ENCODE measurements at places on chromosomes 16 and 17. TPM values are rescaled to one million over a fixed set of nuclear protein-coding genes. Genes with fewer than 3 reads are reported as not detected.

Gene ZBTB4
- 16.2 TPM for total RNA-seq

Gene SLFN13
- total RNA-seq, result 20.8 TPM

GRCh38 chr16:20878682-20879147 is 21.4 kb downstream of the DCUN1D3 start:
- no peak overlapping the region for H3K4me3 ChIP-seq
- peaks cover 40% of the 10 kb centered on the region for H3K4me1 ChIP-seq
- peak overlapping the region; percentile 42 for H3K27ac ChIP-seq
- no peaks in the 10 kb centered on the region for H3K27me3 ChIP-seq
- peaks cover 4% of the 10 kb centered on the region for H3K36me3 ChIP-seq
- no peak for DNase-seq

GRCh38 chr17:72152387-72152929 is 31.6 kb downstream of the SOX9 start:
- peaks cover 2% of the 10 kb centered on the region for H3K36me3 ChIP-seq
- peak overlapping the region; percentile 100 for H3K27ac ChIP-seq

DNA sequence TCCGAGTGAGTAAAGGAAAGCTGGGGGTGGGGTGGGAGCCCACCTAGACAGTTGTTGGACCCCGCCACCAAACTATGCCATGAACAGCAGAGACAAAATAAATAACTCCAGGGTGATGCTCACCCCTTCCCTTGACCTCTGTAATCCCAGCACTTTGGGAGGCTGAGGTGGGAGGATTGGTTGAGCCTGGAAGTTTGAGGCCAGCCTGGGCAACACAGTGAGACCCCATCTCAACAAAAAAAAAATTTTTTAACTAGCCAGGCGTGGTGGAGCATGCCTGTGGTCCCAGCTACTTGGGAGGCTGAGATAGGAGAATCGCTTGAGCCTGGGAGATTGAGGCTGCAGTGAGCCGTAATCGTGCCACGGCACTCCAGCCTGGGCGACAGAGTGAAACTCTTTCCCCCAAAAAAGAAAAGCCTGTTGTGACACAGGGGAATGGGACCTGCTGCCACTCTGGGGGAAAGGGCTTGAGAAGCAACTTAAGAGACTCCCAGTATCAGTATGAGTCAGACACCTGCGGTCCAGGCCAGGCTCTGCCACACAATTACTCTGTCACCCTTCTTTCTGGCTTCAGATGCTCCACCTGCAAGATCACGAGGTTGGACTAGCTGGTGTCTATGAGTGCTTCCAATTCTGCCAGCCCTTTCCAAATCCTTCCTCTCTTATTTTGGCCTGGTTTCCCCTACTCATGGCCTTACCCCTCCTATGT is 5.0 kb downstream of the SGCA start:
- no peaks in the 10 kb centered on the region for H3K27me3 ChIP-seq
- H3K36me3 ChIP-seq, result no peaks in the 10 kb centered on the region
- peaks cover 13% of the 10 kb centered on the region for H3K4me1 ChIP-seq

DNA sequence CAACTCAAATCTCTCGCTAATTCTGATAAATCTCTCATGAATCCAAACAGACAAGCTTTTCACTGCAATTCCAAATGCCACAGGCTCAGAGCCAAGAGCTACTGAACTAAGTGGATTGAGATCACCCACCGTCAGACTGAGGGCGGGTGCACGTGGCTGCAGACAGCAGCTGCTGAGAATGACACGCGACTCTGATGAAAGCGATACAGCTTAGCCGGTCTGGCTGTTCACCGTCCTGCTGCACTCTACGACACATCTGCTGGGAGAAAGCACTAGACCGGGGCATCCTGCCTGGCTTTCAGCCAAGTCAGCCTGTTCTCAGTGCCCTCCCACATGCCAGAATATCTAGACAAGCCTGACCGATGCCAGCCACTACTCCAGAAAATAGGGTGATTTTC is 42.6 kb downstream of the KLHDC4 start:
- DNase-seq, result no peak
- H3K4me3 ChIP-seq, result no peak overlapping the region
- no peaks in the 10 kb centered on the region for H3K27me3 ChIP-seq
- peak overlapping the region; percentile 3 for H3K27ac ChIP-seq

DNA sequence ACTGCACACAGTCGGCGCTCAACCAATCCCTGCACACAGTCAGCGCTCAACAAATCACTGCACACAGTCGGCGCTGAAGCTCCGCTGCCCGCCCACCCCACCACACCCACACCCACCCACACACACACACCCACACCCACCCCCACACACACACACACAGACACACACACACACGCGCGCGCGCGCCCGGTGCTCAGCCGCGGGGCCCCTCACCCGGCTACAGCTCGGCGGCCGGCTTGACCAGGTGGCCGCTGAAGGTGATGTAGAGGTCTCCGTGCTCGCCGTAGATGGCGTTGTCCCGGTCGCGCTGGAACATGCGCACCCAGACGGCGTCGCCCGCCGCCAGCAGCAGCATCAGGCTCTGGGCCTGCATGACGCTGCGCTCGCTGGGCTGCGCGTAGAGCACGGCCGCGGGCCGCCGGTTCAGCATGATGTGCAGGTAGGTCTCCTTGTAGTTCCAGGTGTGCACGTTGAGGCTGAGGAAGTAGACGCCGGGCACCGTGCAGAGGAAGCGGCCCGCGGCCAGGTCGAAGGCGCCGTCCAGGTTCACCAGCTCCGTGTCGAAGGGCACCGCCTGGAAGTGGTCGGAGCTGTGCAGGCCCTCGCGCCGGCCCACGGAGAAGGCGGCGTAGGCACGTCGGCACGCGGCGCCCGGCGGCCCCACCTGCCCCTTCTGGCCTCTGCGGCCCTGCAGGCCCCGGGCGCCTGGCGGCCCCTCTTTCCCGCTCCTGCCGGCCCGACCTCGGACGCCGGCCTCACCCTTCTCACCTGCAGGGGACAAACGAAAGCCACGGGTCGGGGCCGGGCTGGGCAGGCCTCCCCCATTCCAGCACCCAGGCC is 2.5 kb downstream of the C1QTNF8 start:
- no peaks in the 10 kb centered on the region for H3K27me3 ChIP-seq
- H3K4me3 ChIP-seq, result no peak overlapping the region
- DNase-seq, result peak; percentile 49
- H3K4me1 ChIP-seq, result no peaks in the 10 kb centered on the region

DNA sequence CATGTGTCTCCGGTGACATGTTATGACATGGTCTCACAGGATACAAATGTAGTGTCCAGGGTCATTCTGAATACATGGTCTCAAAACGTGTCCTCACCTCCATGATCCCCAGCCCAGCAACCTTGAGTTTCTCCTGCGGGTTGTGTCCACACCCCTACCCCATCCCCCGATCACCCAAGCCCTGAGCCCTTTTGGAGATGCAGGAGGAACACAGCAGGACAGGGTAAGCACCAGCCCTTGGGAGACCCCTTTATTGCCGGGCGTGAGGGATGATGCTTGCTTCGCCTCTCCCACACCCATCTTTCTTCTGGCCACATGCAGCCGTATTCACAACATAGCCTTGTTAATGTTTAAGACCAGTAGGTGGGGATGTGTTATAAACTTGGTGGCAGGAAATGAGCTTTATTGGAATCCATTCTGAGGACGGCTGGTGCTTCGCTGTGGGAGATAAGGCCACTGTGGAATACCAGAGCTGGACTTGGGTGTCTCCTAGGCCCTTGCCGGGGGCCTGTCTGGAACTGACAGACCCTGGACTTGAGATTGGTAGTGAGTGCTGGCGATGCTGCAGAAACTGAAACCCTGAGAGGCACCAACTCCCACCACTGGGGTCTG is 5.5 kb downstream of the TMEM132E start:
- no peak overlapping the region for H3K27ac ChIP-seq
- H3K4me1 ChIP-seq, result peaks cover 11% of the 10 kb centered on the region
- H3K36me3 ChIP-seq, result no peaks in the 10 kb centered on the region
- no peak for DNase-seq
- H3K27me3 ChIP-seq, result peaks cover 97% of the 10 kb centered on the region

DNA sequence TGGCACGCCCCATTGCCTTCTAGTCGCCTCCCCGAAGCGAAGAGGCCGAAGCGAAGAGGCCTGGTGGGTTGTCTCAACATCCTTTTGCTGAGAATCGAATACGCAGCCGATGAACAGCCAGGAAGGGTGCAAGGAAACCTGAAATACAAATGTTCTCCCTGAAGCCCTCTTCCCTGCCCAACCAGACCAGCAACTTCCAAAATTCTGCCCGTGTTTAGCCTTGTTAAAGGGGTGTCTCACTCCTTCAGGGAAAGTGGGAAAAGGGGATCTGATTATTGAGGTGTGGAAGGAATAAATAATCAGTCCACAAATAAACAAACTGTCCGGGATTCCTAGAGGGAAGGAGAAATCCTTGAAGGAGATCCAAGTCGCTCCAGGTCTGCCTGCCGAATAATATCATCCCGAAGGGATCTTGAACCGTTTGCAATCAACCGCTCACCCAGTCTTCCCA is 1.4 kb upstream of the FOXC2 start:
- H3K4me1 ChIP-seq, result peaks cover 25% of the 10 kb centered on the region
- no peak overlapping the region for H3K27ac ChIP-seq
- no peaks in the 10 kb centered on the region for H3K36me3 ChIP-seq
- H3K4me3 ChIP-seq, result peak overlapping the region; percentile 60
- peaks cover 81% of the 10 kb centered on the region for H3K27me3 ChIP-seq

DNA sequence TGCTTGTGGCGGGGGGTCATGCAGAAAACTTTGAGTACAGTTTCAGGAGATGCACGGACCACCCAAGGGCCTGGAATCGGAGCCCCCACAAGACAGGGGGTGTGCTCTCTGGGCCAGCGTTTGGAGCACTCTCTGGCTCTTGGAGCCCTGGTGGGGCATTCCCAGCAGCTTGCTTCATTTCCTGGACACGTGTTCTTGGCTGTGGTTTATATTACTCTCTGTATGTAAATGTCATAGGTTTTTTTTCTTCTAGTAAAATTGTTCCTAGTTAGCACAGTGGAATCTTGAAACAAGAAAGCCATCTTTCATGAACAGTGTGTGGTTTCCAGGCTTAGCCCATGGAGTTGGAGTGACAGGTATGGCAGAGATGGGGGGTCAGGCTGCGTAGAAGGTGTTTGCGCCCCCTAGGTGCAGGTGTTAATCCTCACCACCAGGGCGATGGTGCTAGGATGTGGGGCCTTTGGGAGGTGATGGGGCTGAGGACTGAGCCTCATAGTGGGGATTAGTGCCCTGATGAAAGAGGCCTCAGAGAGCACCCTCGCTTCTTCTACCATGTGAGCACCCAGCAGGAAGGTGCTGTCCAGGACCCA is 79.8 kb downstream of the JPH3 start:
- no peaks in the 10 kb centered on the region for H3K27me3 ChIP-seq
- no peak overlapping the region for H3K27ac ChIP-seq
- H3K4me3 ChIP-seq, result no peak overlapping the region
- H3K4me1 ChIP-seq, result no peaks in the 10 kb centered on the region
- peak; percentile 75 for DNase-seq

DNA sequence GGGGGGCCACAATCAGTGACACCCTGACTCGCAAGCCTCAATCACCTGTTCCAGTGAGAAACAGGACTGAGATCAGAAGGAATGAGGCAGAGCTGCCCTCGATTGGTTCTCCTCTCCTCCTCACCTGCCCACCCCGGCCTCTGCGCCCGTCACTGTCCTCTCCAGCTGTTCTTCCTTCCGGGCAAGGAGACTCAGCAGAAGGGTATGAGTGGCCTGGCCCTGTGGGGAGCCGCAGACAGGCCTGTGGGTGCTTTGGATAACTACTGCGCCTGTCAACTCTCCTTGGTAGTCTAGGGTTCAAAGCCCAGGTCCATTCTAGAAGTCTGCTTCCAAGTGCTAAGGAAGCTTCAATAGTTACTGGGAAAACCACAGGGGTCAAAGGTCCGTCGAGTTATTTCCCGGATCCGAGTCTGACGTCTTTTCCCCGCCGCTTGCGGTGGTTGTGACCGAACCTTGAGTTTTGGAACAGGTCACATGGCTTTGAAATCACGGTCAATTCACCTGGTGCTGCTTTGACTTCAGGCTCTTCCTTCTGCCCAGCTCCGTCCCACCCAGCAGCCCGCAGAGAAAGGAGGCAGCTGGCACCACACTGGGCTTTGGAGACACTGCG is 8.3 kb downstream of the CARD14 start:
- no peak for DNase-seq
- no peak overlapping the region for H3K27ac ChIP-seq
- H3K4me3 ChIP-seq, result no peak overlapping the region

DNA sequence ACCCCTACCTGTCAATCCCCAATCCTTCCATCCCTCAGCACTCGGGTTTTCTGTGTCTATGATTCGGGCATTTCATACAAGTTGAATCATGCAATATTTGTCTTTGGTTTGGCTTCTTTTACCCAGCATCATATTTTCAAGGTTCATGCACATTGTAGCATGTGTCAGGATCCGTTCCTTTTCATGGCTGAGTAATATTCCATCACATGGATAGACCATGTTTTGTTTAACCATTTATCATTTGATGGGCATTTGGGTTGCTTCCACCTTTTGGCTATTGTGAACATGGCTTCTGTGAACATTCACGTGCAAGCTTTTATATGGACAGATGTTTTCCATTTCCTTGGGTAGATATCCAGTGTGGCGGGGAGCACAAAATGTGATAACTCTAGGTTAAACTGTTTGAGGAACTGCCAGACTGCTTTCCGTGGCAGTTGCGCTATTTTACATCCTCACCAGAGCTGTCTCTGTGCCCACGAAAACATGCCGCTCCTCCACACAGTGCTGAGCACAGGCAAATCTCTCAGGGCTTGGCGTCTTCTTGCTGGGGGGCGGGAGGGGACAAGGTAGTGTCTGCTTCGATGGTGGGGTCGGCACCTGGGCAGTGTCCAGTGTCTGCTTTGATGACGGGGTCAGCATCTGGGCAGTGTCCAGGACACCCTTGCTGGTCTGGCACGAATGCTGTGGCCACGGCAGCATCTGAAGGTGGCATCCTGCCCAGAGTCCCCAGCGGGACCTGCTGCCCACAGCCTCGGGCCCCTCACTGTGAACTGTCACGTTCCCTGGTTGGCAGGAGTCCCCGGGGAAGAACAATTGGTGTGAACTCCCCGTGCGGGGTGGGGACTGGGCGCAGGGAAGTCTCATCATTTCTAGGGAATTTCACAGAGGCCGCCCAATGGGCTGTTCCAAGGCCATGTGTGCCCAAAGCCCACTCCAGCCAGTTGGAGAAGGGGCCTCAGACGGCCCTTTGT is 32.4 kb upstream of the JPH3 start:
- H3K4me3 ChIP-seq, result no peak overlapping the region
- no peaks in the 10 kb centered on the region for H3K27me3 ChIP-seq
- peaks cover 13% of the 10 kb centered on the region for H3K4me1 ChIP-seq
- no peaks in the 10 kb centered on the region for H3K36me3 ChIP-seq
- H3K27ac ChIP-seq, result no peak overlapping the region

DNA sequence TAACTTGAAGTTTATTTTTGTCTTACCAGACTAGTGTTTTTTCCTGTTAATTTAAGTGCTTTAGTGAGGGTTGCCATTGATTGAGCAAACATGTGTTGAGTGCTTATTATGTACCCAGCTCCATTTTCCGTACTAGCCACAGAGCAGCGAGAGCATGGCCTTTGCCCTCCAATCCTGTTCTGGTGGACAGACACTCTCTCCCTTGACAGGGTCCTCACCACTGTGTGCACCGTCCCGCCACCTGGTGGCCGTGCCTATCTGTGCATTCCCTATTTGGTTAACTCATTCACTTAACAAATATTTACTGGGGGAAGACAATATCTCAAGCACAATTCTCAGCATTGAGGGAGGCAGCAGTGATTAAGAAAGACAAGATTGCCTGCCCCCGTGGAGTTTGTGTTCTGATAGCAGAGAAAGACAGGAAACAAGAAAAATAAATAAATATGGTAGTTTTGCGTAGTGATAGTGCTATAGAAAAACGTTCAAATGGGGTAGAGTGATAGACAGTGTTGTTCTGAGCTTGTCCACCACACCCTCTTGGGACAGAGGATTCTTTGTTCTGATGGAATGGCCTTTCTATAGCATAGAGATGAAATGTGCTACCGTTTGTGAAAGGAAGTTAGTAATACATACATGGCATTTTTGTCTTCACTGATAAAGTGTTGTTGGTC is 13.0 kb downstream of the CDH13 start:
- H3K27ac ChIP-seq, result no peak overlapping the region
- H3K4me1 ChIP-seq, result peaks cover 34% of the 10 kb centered on the region
- H3K36me3 ChIP-seq, result no peaks in the 10 kb centered on the region
- H3K27me3 ChIP-seq, result no peaks in the 10 kb centered on the region
- peak; percentile 80 for DNase-seq

- H3K27me3 ChIP-seq, result no peaks in the 10 kb centered on the region
Measured at GRCh38 chr16:83046664-83047063, 419.9 kb downstream of the CDH13 start.

All from WTC11 (cell line).